ENCODE measurements at places on chromosomes 12 and 14.

- no peak for DNase-seq
Observed at GRCh38 chr14:94827711-94828447, 58.0 kb upstream of the GSC start.

- DNase-seq = no peak
Observed at GRCh38 chr12:129393357-129393937, 510.4 kb downstream of the TMEM132D start.

DNA sequence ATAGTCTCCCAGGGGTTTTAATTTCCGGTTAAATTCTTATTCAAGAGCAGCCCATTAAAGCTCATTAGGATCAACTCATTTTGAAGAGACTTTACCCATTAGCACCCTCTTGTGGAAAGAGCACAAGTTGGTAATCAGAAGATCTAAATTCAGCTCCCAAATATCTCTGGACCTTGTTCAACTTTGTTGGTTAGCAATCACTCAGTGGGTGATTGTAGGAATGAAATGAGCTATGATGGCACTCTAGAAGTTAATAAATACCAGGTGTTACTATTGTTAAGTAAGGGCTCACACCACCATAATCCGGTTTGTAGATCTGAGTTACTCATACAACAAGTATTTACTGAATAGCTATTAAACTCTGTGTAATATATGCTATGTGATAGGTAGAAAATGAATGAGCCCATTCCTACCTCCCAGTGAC is 42.9 kb downstream of the TRIP11 start:
- DNase-seq = no peak

DNA sequence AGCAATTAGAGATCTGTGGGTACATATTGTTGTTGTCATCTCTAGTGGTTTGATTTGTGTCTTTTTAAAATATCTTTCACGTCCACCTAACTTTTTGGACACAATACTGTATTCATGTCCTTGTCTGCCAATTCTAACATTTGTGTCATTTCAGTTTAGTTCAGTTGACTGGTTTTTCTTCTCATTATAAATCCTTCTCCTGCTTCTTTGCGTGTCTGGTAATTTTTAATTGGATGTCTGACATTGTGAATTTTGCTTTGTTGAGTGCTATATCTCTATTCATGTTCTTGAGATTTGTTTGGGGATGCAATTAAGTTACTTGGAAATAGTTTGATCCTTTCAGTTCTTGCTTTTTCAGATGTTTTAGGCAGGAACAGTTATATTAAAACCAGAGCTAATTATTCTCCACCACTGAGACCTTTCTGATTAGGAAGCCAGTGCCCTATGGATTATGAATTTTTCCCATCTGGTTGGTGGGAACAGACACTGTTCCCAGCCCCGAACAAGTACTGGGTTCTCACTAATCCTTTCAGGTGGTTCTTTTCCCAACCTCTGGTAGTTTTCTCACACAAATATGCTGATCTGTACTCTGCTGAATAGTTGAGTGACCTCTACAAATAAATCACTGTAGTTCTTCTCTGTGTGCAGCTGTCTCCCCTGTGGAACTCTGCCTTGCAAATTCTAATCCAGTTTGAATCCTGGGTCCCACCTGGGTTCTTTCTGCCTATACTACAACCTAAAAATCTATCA is 91.1 kb upstream of the DYNC1H1 start:
- DNase-seq = no peak

DNA sequence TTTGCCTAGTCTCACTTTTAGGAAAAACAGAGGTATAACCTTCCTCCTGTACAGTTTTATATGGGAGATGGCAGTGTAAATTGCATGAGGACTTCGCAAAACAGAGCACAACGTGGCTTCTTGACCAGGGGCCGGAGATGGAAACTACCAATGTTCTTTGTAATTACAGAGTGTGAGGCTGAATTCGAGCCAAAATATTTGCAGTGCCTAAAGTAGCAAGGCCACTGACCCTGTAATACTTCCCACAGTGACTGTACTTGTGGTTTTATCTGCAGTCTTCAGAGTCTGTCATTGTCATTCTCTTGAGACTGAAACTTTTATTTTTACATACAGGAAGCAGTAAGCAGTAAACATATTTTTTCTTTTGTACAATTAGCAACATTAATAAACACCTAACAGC is 98.9 kb downstream of the RERG start:
- no peak for DNase-seq

GRCh38 chr12:12016284-12017100 is 54.2 kb upstream of the BCL2L14 start:
- no peak for DNase-seq

DNA sequence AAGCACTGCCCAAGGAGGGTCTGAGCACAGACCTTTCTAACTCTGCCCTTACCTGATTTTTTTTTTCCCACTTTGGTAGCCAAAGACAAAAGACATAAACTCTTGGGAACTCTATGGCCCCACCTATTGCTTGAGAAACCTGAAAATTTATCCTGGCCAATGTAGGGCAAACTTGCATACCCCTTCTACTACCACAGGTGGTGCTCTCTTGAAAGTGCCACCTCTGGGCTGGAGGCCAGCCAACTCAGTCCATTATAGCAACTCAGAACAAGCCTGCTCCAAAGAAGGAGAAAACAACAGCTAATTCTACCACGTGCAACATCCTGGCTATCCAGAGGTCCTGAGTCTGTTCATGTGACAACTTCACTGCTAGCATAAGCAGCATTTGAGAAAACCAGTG is 55.7 kb upstream of the ABCD2 start:
- no peak for DNase-seq

GRCh38 chr12:124296916-124297351 is 2.0 kb downstream of the RFLNA start:
- DNase-seq = no peak

DNA sequence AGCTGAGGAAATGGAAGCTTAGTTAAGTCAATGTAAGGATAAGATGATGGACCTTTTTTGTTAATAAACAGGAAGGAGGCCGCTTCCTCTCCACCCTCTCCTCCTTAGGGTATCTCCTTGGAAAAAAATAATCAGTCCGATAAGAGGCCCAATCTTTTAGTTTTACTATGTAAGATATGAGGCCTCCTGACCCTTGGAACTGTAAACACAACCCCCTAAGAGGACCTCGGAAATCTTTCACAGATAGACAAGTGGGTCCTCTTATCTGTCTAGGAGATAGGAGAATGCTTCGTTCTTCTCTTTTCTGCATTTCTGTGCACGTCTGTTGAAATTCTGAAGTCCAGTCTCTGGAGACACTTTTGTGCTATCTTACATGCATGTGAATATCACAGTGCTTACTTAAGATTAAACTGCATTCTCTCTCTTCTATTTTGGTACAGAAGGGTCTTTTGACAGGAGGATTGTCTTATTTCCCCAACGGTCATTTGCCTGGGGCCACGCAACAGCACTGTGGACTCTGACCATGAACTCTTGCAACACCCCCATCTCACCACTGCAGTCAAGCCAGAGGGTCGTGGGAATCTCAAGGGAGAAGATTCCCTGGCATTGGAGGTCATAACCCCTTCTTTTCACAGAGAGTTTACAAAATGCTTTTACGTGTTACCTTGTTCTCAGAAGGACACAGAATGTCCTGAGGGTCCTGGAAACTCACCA is 313.0 kb upstream of the RTL1 start:
- DNase-seq = peak; percentile 8

GRCh38 chr14:103136388-103137271 is 13.4 kb downstream of the TNFAIP2 start:
- no peak for DNase-seq

- DNase-seq = no peak
Observed at GRCh38 chr14:20469890-20470602, 840 bp downstream of the PNP start.

GRCh38 chr12:95336387-95337067 is 118.9 kb downstream of the VEZT start:
- peak; percentile 79 for DNase-seq

- no peak for DNase-seq
Observed at GRCh38 chr14:61452452-61452851, 131.1 kb downstream of the PRKCH start.

GRCh38 chr14:89473989-89474388 is 57.0 kb upstream of the FOXN3 start:
- DNase-seq = no peak

DNA sequence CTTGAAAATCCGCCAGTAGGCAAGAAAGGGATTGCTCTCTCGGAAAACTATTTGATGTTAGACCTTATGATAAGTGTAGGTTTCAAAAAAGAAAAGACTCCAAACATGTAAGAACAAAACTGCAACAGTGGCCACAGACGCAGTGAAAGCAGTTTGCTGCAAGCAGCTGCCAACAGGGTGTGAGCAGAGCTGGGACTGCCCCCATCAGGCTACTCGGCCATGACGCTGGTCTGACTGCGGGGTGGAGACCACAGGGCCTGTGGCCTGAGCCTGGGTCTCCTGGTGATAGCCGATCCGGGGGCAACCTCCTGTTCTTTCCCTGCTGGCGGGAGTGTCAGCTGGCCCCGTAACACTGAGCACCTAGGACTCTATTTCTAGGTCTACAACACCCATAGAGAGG is 63.2 kb downstream of the AMN start:
- no peak for DNase-seq

DNA sequence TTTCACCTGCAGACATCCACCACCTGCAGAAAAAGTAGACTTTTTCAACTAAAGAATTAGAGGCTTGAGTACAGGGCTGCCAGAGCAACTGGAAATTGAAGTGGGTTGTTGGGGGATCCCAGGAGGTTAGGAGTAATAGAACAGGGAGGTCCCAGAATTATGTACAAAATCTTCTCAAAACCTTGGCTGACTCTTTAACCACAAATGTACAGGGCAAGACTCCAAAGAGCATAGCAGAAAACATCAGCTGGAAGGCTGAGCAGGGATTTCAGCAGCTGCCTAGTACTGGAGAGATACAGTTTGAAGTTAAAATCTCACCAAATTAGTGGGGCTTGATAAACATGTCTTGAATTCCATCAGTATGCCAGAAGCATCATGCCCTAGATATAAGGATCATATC is 191.6 kb downstream of the CRADD start:
- no peak for DNase-seq

GRCh38 chr14:105072381-105072861 is 7.2 kb upstream of the GPR132 start:
- DNase-seq = no peak

DNA sequence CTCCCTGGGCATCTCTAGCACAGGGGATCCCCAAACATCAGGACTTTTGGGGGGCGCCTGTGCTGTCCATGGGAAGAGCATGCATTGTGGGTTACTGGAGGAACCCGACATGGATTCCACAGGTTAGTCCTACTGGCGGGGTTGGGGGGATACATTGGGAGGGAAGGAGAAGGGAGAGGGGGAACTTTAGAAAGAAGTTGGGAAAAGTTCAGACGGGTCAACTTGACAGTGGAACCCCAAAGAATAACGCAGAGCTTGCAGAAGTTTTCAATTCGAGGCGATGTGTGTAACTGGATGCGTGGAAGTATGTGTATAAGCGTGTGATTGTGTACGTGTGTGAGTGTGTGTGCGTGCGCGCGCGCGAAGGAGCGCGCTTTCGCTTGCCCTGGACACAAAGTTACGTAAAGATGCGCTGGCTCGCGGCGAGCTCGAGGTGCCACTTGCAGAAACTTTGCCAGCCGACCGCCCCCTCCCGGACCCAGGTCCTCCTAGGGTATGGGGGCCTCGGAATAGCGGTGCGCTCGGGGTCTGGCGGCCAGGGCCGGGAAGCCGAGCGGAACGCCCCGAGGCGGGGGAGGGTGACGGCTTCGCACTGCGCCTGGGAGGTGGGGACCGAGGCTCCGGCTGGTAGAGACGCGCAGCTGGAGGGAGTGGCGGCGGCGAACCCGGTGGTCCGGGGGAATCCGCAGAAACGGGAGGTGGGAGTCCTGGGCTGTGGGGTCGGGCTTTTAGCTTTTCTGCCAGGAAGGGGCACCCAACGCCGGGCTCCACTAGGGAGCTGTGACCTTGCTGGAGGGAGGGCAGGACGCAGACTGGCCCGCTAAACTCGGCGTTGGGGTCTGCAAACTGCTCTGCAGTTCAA is 669 bp downstream of the RFX4 start:
- DNase-seq = no peak

DNA sequence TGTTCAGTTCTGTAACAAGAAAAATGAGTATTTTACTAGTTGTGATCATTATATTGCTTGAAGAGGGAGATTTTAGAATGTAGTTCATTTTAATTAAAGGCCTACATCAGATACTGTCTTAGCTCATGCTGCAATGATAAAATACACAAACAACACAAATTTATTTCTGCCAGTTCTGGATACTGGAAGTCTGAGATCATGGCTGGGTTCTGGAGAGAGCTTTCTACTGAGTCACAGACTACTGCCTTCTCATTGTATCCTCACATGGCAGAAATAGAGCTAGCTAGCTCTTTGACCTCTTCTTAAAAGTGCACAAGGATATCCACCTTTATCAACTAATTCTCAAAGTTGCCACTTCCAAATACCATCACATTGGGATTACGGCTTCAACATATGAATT is 53.8 kb downstream of the MIS18BP1 start:
- no peak for DNase-seq

- DNase-seq = peak; percentile 64
Observed at GRCh38 chr12:80936642-80937390, 918 bp downstream of the LIN7A start.

DNA sequence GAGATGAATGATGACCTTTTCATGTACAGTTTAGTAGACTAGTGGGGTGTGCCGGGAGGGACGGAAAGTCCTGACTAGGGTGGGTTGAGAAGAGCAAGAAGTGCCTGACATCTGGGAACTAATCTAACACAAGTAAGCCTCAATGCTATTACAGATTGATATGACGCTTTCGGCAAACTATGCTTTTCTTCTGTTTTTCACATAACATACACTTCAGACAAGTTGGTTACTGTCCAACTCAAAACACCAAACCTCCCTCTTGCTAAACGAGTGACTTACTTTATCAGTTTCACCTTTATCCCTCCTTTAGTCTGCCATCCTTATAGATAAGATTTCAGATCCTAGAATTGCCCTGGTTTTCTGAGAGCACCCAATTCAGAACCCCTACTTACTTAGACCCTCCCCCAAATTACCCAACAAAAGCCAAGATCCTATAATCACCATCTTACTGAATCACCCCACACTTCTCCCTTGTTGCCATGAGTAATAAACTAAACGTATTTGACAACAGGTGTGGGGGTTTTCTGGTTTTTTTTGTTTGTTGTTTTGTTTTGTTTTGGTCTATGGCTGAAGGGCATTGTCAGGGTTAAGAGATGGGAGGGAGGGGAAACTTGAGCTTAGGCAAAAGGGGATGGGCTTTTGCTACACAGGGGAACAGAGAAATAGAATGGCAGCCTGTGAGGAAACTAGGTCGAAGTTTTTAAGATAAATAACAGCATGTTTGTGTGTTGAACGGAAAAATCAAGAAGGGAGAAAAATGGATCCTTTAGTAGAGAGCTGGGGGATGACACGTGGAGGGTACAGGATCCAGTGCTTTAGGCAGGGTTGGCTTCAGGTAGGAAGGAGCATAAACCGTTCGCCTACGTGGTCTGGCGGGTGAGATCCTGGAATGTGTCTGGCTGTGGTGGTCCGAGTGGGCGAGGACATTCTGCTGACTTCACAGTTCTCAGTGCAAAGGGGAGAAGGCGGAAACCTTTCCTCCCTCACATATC is 6.1 kb upstream of the PSMA3 start:
- no peak for DNase-seq

All from sciatic nerve (tissue), 2 donors.